ENCODE measurements at places on chromosomes 7 and 10. TPM values are rescaled to one million over a fixed set of nuclear protein-coding genes. Genes with fewer than 3 reads are reported as not detected.

GRCh38 chr7:105985229-105985628, 22.2 kb downstream of the CDHR3 start:
- no peak overlapping the region for H3K4me3 ChIP-seq
- DNase-seq: no peak
- no peaks in the 10 kb centered on the region for H3K4me1 ChIP-seq

DNA sequence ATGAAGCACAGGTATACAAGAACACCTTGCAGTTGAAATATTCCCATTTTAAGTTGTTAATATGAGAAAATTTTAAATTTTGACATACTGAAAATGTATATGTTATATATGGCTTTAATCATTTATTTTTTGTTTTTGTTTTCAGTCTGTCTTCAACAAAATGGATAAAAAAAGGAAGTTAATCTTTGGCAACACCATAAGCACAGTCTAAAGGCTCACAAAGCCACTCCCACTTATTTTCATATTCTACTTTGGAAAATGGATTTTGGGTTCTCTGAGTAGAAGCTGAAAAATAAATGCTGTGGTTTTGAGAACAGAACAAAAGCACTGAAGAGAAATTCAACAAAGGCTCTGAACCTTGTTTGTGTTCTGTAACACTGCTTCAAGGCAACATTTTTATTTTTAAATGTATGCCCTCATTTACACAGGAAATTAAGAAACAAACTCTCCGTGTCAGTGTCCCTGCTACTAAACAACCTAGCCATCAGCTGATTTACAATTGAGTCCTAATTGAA, 81.3 kb upstream of the LRRN3 start:
- H3K36me3 ChIP-seq: no peaks in the 10 kb centered on the region
- no peak overlapping the region for H3K4me3 ChIP-seq
- H3K27ac ChIP-seq: no peak overlapping the region
- no peak for DNase-seq

DNA sequence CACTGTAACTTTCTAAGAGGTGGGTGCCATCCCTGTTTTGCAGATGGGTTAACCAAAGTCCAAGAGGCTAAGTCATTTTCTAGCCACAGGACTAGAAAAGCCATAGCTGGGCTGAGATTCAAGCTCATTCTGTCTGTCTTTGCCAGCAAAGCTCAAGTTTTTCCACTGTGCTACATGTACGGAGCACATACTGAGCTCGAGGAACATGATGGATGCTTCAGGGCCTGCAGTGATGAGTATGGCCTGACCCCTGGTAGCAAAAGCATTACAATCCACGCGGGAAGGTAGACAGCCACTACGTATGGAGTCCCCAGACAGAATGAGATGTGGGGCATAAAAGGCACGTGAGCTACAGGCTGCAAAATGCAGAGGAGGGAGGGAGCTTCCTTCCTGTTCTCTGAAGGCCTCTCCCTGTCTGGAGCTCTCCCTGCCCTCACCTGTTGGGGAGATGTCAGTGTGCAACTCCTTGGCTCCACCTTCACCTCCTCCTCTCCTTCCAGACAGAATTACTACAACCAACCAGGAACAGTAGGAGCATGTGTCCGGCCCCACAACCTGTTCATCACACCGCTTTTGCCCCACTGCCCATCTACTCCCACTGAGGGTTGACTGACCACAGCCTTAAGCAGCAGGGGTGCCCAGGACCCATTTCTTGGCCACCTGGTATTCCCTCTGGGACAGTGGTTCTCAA, 16.4 kb downstream of the ITPRIP start:
- no peaks in the 10 kb centered on the region for H3K36me3 ChIP-seq
- no peak for DNase-seq
- H3K27me3 ChIP-seq: no peaks in the 10 kb centered on the region
- no peak overlapping the region for H3K27ac ChIP-seq
- H3K4me1 ChIP-seq: peaks cover 78% of the 10 kb centered on the region

DNA sequence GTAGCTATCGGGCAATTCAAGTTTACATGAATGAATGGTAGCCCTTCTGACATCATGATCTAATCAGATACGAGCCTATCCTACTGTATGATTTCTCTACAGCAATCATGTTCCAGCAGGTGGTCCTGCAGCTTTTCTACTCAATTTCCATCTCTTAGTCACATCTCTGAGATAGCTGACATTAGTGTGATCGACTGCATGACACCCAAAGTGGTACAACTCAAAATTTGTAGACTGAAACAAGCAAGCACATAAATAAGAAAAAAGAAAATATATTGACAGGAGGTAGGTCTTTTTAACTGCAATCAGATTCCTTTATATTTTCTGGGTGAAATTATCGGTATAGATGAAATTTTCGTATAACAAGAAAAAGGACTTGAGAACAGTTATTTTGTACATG, 132.0 kb downstream of the PPP1R17 start:
- no peaks in the 10 kb centered on the region for H3K27me3 ChIP-seq
- H3K4me3 ChIP-seq: no peak overlapping the region
- no peaks in the 10 kb centered on the region for H3K4me1 ChIP-seq
- no peak for DNase-seq
- no peaks in the 10 kb centered on the region for H3K36me3 ChIP-seq
- H3K27ac ChIP-seq: no peak overlapping the region

- peaks cover 20% of the 10 kb centered on the region for H3K4me1 ChIP-seq
- no peak overlapping the region for H3K4me3 ChIP-seq
- no peak overlapping the region for H3K27ac ChIP-seq
- no peak for DNase-seq
- peaks cover 26% of the 10 kb centered on the region for H3K36me3 ChIP-seq
- no peaks in the 10 kb centered on the region for H3K27me3 ChIP-seq
Measured at GRCh38 chr7:35878351-35878750, 77.5 kb downstream of the SEPTIN7 start.

DNA sequence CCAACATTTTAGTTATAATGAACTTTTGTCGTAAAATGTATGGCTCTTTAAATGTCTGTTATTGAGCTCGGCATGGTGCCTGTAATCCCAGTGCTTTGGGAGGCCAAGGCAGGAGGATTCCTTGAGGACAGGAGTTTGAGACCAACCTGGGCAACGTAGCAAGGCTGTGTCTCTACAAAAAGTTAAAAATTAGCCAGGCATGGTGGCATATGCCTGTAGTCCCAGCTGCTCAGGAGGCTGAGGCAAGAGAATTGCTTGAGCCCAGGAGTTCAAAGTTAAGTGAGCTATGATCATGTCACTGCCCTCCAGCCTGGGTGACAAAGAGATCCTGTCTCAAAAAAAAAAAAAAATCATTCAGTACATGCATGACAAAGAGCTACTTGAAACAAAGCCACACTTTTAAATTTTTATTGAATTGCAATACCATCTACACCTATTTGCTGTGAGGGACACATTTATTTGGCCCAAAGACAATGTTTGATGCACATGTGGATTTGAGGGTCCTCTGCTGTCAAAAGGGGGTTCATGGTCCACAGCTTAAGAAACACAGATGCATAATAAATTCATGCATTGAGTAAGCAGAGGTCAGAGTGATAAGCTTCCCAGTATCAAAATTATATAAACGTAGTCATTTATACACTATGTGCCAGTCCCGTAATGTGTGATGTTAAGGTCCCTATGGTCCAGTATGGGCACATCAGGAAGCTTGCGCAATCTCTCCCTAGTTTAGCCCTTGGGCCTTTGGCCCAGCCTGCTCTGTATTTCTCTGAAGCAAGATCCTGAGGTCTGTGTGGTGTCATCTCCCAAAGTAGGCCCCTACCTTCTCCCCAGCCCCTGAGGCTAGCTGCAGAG, 4.4 kb upstream of the MALSU1 start:
- DNase-seq: no peak
- no peaks in the 10 kb centered on the region for H3K27me3 ChIP-seq
- H3K4me1 ChIP-seq: no peaks in the 10 kb centered on the region
- H3K27ac ChIP-seq: no peak overlapping the region
- H3K4me3 ChIP-seq: no peak overlapping the region
- no peaks in the 10 kb centered on the region for H3K36me3 ChIP-seq

- H3K36me3 ChIP-seq: no peaks in the 10 kb centered on the region
- H3K27me3 ChIP-seq: peaks cover 1% of the 10 kb centered on the region
- H3K27ac ChIP-seq: no peak overlapping the region
- peaks cover 5% of the 10 kb centered on the region for H3K4me1 ChIP-seq
- DNase-seq: no peak
- H3K4me3 ChIP-seq: no peak overlapping the region
Measured at GRCh38 chr10:96613576-96613975, 26.8 kb upstream of the TM9SF3 start.

PALD1 gene
- total RNA-seq: 3.0 TPM

GIMAP7 gene
- total RNA-seq: 10.7 TPM

TMEM72 gene
- total RNA-seq: not detected

UBTD1 gene
- 16.1 TPM for total RNA-seq

CD36 gene
- total RNA-seq: 149 TPM

CNPY1 gene
- not detected for total RNA-seq

Measured in psoas muscle (tissue), 8 donors.